ENCODE measurements at places on chromosomes 12 and 14. TPM values are rescaled to one million over a fixed set of nuclear protein-coding genes. Genes with fewer than 3 reads are reported as not detected.

DNA sequence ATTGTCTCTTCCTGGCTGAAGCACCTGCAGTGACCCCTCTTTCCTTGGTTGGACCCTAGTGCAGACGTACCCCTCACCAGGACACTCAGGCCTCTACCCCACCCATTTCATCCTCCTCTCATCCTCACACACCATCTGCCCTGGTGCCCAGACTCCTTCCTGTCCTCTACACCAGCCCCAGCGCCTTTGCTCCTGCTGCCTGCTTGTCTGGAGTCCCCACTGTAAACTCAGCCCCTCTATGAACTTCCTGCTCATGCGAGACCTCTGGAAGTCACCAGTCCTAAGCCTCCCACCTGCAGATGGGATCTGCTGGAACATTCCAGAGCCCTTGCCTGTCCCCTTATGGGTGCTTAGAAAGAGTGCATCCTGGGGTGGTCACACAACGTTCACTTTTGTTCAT lies 242.5 kb downstream of the ADGRD1 start:
- peaks cover 40% of the 10 kb centered on the region for H3K27me3 ChIP-seq
- H3K4me3 ChIP-seq: no peak overlapping the region
- no peak overlapping the region for H3K27ac ChIP-seq
- no peaks in the 10 kb centered on the region for H3K36me3 ChIP-seq

DNA sequence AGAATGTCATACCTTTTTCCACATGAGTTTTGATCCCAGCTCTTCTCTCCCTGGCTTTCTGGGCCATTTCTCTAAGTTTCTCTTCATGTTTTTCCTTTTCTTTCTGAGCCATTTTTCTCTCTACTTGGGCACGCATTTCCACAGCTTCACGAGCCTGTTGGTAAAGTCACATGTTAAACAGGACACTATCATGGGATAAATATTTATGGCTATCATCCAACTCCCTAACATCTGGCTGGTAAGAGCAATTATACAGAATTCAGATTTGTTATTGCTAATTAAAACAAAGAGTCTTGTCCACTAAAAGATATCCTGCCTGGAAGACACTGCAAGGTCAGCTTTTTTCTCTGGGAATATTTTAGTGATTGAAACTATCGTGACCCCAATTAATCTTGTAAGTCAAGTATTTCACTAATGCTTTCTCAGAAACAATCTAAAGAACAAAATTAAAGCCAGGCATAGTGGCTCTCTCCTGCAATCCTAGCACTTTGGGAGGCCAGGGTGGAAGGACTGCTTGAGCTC lies 23.1 kb downstream of the SLIRP start:
- no peaks in the 10 kb centered on the region for H3K4me1 ChIP-seq
- H3K4me3 ChIP-seq: no peak overlapping the region
- DNase-seq: no peak
- peaks cover 50% of the 10 kb centered on the region for H3K36me3 ChIP-seq

DNA sequence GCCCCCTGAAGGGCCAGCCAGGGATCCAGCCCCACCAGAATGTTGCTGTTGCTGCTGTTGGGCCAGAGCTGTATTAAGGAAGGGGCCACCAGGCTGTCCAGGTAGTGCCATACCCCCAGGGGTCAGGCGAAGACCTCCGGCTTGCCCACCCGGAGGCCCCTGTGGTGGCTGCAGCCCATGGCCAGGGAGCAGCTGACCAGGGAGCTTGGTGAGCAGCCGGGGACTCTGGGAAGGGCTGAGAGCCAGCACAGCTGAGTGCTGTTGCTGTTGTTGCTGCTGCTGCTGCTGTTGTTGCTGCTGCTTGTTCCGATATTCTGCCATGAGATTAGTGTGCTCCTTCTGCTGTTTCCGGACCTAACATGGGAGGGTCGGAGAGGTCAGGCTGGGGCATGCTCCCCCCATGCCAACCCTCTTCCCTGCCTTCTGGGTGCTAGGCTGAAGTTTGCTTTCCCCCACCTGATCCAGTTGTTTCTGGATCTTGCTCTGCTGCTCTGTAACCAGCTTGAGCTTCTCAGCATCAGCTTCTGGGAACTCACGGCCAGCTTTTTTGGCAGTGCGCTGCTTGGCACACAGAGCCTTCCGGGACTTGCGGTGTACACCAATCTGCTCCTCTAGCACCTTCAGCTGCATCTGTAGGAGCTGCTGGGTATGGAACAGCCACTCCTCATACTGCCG lies 15.2 kb upstream of the PRKAG1 start:
- no peaks in the 10 kb centered on the region for H3K27me3 ChIP-seq
- DNase-seq: no peak
- H3K27ac ChIP-seq: no peak overlapping the region
- peaks cover 40% of the 10 kb centered on the region for H3K36me3 ChIP-seq

GRCh38 chr12:2877953-2878732 lies 1.1 kb downstream of the RHNO1 start:
- DNase-seq: no peak
- H3K4me1 ChIP-seq: peaks cover 22% of the 10 kb centered on the region
- peaks cover 39% of the 10 kb centered on the region for H3K36me3 ChIP-seq
- peak overlapping the region; percentile 87 for H3K27ac ChIP-seq
- H3K4me3 ChIP-seq: peak overlapping the region; percentile 75

GRCh38 chr14:97456958-97457357 lies 659.8 kb downstream of the VRK1 start:
- H3K27ac ChIP-seq: no peak overlapping the region
- no peak for DNase-seq
- H3K4me3 ChIP-seq: no peak overlapping the region
- H3K36me3 ChIP-seq: no peaks in the 10 kb centered on the region

- no peak for DNase-seq
- no peaks in the 10 kb centered on the region for H3K4me1 ChIP-seq
- H3K27me3 ChIP-seq: no peaks in the 10 kb centered on the region
- H3K27ac ChIP-seq: peak overlapping the region; percentile 1
Measured at GRCh38 chr12:124411281-124411878, 116.5 kb downstream of the RFLNA start.

- no peaks in the 10 kb centered on the region for H3K27me3 ChIP-seq
- peaks cover 27% of the 10 kb centered on the region for H3K36me3 ChIP-seq
- peak within 1 kb of the TSS; percentile 12 for H3K27ac ChIP-seq
- peak; percentile 75 for DNase-seq
Measured at GRCh38 chr12:8032242-8033152, at the start of gene FOXJ2. Gene FOXJ2, plus strand, starts transcription at chr12:8032716. Its CDS starts 7,117 bp downstream, at chr12:8039833.

DNA sequence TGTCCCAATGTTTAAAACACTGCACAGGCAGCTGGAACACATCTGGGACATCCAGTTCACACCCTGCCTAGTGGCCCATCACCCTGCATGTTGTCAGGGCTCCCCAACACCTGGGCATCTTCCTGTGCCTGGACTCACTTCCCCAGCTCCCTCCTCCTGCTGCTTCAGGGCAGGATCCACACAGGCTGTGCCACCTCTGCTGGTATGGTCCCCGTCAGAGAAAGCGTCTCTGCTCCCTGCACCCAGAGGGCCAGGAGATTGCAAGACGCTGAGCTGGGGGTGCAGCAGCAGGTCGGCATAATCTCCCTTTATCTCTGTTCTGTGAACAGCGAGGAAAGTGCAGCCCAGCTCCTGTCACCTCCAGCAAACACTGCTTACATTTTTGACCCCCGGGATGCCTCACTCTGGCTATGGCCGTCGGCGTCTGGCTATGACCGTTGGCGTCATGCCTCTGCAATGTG lies 124.3 kb downstream of the ADGRD1 start:
- H3K36me3 ChIP-seq: no peaks in the 10 kb centered on the region
- no peak for DNase-seq
- H3K4me3 ChIP-seq: no peak overlapping the region
- H3K27ac ChIP-seq: no peak overlapping the region
- H3K27me3 ChIP-seq: peaks cover 54% of the 10 kb centered on the region

- H3K36me3 ChIP-seq: no peaks in the 10 kb centered on the region
- no peaks in the 10 kb centered on the region for H3K27me3 ChIP-seq
- no peak for DNase-seq
- H3K27ac ChIP-seq: no peak overlapping the region
- no peak overlapping the region for H3K4me3 ChIP-seq
- H3K4me1 ChIP-seq: no peaks in the 10 kb centered on the region
Measured at GRCh38 chr12:126742241-126742641, 1524.7 kb upstream of the TMEM132C start.

- H3K27ac ChIP-seq: no peak overlapping the region
- H3K4me3 ChIP-seq: no peak overlapping the region
- no peak for DNase-seq
- peaks cover 11% of the 10 kb centered on the region for H3K4me1 ChIP-seq
- H3K27me3 ChIP-seq: no peaks in the 10 kb centered on the region
Measured at GRCh38 chr12:100468126-100468525, 5.5 kb upstream of the NR1H4 start.

GRCh38 chr14:65478596-65478995 lies 66.1 kb downstream of the FUT8 start:
- H3K27ac ChIP-seq: peak overlapping the region; percentile 39
- H3K36me3 ChIP-seq: peaks cover 13% of the 10 kb centered on the region
- no peak for DNase-seq
- peak overlapping the region; percentile 26 for H3K4me3 ChIP-seq
- no peaks in the 10 kb centered on the region for H3K27me3 ChIP-seq

DNA sequence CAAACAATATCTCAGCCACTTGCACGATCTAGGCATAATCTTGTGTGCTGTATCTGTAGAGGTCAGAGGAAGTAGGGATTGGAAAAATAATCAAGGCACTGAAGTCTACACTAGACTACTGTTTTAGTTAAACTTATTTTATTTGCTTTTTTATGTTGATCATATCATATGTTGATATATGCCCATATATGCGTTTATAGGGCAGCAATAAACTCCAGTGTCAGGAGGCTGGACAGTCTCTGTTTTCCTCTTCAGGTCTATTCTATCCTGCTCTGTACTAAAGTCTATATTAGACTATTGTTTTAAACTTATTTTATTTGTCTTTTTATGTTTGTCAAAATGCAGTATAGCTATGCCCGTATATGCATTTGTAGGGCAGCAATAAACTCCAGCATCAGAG lies 47.9 kb upstream of the OR4E1 start:
- no peaks in the 10 kb centered on the region for H3K36me3 ChIP-seq
- H3K27ac ChIP-seq: no peak overlapping the region
- no peaks in the 10 kb centered on the region for H3K4me1 ChIP-seq
- H3K27me3 ChIP-seq: peaks cover 90% of the 10 kb centered on the region

DNA sequence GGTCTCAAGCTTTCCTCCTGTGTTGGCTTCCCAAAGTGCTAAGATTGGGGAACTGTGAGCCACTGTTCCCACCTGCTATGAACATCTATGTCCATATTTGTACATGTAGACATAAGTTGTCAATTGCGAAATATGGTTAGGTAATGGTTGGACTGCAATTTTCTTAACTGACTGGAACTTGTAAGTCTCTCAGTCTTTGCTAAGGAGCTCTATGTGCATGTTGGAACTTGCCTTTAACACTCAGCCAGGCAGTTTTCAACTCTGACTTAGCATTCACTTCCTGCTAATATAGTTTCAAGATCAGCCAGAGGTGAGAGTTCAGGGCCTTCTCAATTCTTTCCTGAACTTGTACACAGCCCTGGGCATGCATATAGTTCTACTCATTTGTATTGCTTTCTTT lies 44.5 kb upstream of the EEA1 start:
- H3K36me3 ChIP-seq: peaks cover 8% of the 10 kb centered on the region
- no peak overlapping the region for H3K4me3 ChIP-seq
- peaks cover 19% of the 10 kb centered on the region for H3K4me1 ChIP-seq
- no peak overlapping the region for H3K27ac ChIP-seq
- no peaks in the 10 kb centered on the region for H3K27me3 ChIP-seq
- no peak for DNase-seq

DNA sequence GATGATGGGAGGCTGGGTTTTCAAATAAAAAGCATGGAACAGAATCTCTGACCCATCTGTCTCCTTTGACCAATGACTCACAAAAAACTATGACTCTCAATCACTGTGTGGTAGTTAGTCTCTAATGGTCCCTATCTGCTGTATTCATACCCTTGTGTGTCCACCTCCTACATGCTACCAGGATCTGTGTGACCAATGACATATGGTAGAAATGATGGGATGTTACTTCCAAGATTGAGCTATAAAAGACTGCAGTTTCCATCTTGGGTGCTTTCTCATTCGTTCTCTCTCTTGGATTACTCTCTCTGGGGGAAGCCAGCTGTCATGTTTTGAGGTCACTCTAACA lies 144.7 kb upstream of the BTG1 start:
- H3K36me3 ChIP-seq: no peaks in the 10 kb centered on the region
- H3K4me1 ChIP-seq: no peaks in the 10 kb centered on the region
- no peaks in the 10 kb centered on the region for H3K27me3 ChIP-seq
- DNase-seq: no peak
- no peak overlapping the region for H3K4me3 ChIP-seq

Gene GPR84
- total RNA-seq: not detected

Gene PELI2
- 19.5 TPM for total RNA-seq

Gene TCL1B
- not detected for total RNA-seq

Gene MAP3K9
- 23.3 TPM for total RNA-seq

Gene NUMB
- total RNA-seq: 75.2 TPM

Measured in Calu3 (cell line).